ENCODE measurements at places on chromosomes 3 and 15. TPM values are rescaled to one million over a fixed set of nuclear protein-coding genes. Genes with fewer than 3 reads are reported as not detected.

- no peaks in the 10 kb centered on the region for H3K36me3 ChIP-seq
- peaks cover 43% of the 10 kb centered on the region for H3K27me3 ChIP-seq
- no peaks in the 10 kb centered on the region for H3K4me1 ChIP-seq
- DNase-seq, result no peak
These were observed 63.8 kb upstream of the ANKRD34C start for GRCh38 chr15:79218588-79219200.

DNA sequence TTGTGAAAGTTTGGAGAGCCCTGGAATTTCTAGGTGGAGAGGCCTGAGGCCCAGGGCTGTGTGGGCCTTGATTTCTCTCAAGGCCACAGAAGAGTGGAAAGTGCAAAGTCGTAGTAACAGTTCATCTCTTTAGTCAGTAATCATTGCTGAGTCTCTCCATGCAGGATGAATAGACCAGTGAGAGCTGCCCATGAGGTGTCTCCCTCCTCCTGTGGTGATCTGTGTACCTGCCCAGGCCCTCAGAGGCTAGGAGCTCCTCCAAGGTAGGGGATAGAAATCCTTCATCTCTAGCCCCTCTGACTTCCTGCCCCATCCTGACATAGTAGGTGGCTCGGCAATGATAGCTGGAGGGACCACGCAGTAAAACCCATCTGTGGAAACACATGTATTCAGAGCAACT is 6.8 kb upstream of the IDH3A start:
- no peak overlapping the region for H3K27ac ChIP-seq
- H3K4me3 ChIP-seq, result no peak overlapping the region
- H3K36me3 ChIP-seq, result no peaks in the 10 kb centered on the region
- peaks cover 7% of the 10 kb centered on the region for H3K4me1 ChIP-seq
- no peaks in the 10 kb centered on the region for H3K27me3 ChIP-seq

DNA sequence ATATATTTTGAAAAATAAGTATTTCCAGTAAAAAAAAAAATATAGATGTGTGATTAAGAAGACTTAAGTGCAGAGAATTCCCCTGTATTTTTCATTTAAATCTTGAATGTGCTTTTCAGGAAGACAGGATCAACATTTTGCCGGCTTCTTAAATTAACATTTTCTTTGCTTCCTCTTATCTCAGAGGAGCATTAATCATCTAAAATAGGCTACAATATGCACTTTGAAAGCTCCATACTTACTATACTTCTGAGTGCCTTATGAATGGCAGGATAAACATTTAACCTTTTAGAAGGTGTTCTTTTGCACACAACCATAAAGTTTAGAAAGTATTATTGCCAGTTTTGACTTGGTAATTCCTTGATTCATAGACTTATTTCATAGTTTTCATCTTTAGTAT is 164.3 kb downstream of the ECT2 start:
- no peaks in the 10 kb centered on the region for H3K27me3 ChIP-seq
- no peak overlapping the region for H3K27ac ChIP-seq
- H3K4me1 ChIP-seq, result no peaks in the 10 kb centered on the region
- H3K4me3 ChIP-seq, result no peak overlapping the region
- no peak for DNase-seq

DNA sequence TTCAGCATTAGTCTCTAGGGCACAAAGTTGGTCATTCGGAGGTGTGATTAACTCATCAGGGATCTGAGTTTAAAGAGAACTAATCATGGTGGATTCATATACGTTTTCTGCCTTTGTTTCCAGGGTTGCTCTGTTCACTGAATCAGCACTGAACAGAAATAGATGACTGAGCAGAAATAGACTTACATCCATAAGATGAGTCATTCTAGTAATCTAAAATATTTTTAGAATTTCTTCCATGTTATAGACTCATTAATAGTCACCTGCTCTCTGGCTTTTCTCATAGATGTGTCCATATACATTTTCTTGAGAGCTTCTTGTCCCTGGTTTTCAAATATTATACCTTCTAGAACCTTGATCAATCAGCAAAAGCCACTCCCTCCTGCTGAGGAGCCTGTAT is 837.6 kb upstream of the DPPA4 start:
- DNase-seq, result no peak
- H3K4me3 ChIP-seq, result no peak overlapping the region
- H3K27me3 ChIP-seq, result no peaks in the 10 kb centered on the region
- H3K4me1 ChIP-seq, result no peaks in the 10 kb centered on the region

DNA sequence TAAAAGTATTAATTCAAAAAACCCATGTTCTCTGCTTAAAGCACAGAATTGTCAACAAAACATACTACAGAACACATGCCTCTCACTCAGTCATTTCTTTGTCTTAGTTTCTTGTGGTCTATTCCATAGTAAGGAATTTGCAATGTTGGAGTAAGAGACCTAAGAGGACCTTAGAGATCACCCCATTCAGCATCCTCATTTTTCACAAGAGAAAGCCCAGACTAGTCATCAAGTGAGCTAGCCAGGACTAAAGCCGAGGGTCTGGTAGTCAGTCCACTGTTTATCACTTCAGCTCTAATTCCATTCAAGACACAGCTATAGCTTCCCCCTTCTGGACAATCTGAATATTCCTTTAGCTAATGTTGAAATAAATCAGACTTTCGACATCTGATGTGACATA is 601.1 kb downstream of the FHIT start:
- H3K27ac ChIP-seq, result no peak overlapping the region
- no peaks in the 10 kb centered on the region for H3K4me1 ChIP-seq
- no peak overlapping the region for H3K4me3 ChIP-seq
- no peak for DNase-seq
- H3K27me3 ChIP-seq, result no peaks in the 10 kb centered on the region

- H3K27ac ChIP-seq, result no peak overlapping the region
- no peak overlapping the region for H3K4me3 ChIP-seq
- H3K4me1 ChIP-seq, result peaks cover 18% of the 10 kb centered on the region
- no peaks in the 10 kb centered on the region for H3K27me3 ChIP-seq
These were observed 25.5 kb upstream of the FLNB start for GRCh38 chr3:57982561-57983243.

DNA sequence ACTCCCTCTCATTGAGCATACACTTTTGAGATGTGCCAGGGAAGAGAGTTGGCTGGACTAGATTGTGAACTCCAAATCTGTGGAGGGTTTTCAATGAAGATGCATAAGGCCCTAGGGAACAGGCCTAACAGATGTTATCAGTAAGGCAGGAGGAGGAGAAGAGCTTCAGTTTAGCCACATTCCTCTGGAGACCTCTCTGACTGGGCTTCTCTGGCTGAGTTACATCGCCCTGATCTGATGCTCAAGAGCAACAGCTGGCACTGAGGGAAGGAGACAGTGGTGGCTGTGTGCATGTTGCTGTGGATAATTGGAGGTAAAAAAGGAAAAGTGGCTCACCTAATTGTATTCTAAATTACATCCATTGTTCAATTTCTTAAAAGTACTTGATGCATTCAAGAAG is 206.4 kb upstream of the CFAP20DC start:
- H3K4me1 ChIP-seq, result no peaks in the 10 kb centered on the region
- H3K27me3 ChIP-seq, result no peaks in the 10 kb centered on the region
- H3K36me3 ChIP-seq, result no peaks in the 10 kb centered on the region
- no peak for DNase-seq
- no peak overlapping the region for H3K27ac ChIP-seq

GRCh38 chr15:75779504-75779903 is 63.7 kb upstream of the UBE2Q2 start:
- no peak for DNase-seq
- no peak overlapping the region for H3K4me3 ChIP-seq
- H3K36me3 ChIP-seq, result no peaks in the 10 kb centered on the region
- peaks cover 12% of the 10 kb centered on the region for H3K27me3 ChIP-seq
- peaks cover 11% of the 10 kb centered on the region for H3K4me1 ChIP-seq

DNA sequence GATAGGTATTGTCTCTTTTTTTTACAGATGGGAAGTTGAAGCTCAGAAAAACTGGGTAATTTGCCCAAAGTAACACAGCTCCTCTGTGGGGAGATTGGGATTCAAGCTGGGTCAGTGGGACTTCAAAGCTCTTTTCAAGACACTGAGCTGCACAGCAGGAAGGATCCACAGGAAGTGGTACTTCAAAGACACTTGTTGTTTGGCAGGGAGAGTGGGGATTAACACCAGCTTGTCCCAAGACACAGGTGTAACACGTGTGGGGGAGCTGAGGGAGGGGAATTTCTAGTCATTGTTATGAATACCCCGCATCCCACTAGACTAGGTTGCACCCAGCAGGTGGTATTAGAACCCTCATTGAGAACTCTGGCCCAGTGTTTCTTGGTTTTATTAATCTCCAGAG is 116.0 kb downstream of the FOXB1 start:
- H3K27ac ChIP-seq, result no peak overlapping the region
- H3K4me3 ChIP-seq, result no peak overlapping the region
- H3K4me1 ChIP-seq, result peaks cover 38% of the 10 kb centered on the region
- no peaks in the 10 kb centered on the region for H3K36me3 ChIP-seq
- DNase-seq, result no peak

DNA sequence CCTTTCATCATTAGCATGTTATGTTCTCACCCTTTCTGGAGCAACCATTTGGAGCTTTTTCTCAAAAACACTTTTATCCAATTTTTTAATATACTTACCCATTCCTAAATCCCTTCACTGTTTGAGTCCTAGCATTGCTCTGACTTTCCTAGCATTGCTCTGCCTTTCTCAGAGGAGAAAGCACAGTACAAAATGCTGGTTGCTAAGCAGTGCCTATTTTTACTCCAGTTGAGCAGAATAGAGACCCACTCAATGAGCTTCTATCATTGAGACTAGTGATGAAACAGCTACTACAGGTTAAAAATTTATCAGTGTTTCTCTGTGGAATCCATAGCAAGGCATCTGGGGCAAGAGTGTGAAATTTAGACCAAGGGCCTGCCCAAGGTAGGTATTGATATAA is 21.8 kb upstream of the IL1RAP start:
- H3K27me3 ChIP-seq, result peaks cover 76% of the 10 kb centered on the region
- H3K4me1 ChIP-seq, result peaks cover 28% of the 10 kb centered on the region
- no peak overlapping the region for H3K27ac ChIP-seq

GRCh38 chr3:104561324-104561723 is 805.4 kb upstream of the ALCAM start:
- H3K27ac ChIP-seq, result no peak overlapping the region
- H3K27me3 ChIP-seq, result peaks cover 20% of the 10 kb centered on the region
- no peak for DNase-seq
- no peaks in the 10 kb centered on the region for H3K36me3 ChIP-seq

DNA sequence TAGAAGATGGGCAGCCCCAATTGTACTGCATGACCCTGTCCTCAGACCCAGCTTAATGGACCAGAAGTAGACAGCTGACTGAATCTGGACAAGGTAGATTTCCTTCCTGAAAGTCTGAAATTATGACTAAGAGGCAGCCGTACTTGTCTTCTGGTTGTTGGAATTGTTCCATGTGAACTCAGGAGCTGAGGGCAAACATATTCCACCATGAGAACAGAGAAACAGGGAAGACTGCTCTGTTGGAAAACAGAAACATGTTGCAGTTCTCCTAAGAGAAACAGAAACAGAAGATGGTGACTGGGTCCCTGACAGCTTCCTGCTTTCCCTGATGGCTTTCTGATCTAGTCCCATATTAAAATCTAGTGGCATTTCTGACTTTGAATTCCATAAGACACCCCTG is 24.1 kb downstream of the POPDC2 start:
- no peak overlapping the region for H3K4me3 ChIP-seq
- no peak overlapping the region for H3K27ac ChIP-seq
- H3K36me3 ChIP-seq, result peaks cover 29% of the 10 kb centered on the region
- H3K27me3 ChIP-seq, result no peaks in the 10 kb centered on the region
- peaks cover 23% of the 10 kb centered on the region for H3K4me1 ChIP-seq

GRCh38 chr3:168077091-168077490 is 18.6 kb downstream of the GOLIM4 start:
- H3K27me3 ChIP-seq, result peaks cover 5% of the 10 kb centered on the region
- no peak for DNase-seq
- no peaks in the 10 kb centered on the region for H3K4me1 ChIP-seq
- H3K4me3 ChIP-seq, result no peak overlapping the region

- no peak for DNase-seq
- no peak overlapping the region for H3K27ac ChIP-seq
- H3K27me3 ChIP-seq, result no peaks in the 10 kb centered on the region
- no peaks in the 10 kb centered on the region for H3K36me3 ChIP-seq
These were observed 195.6 kb downstream of the XXYLT1 start for GRCh38 chr3:195075199-195075940.

GRCh38 chr3:148740291-148740690 is 42.6 kb downstream of the AGTR1 start:
- no peak for DNase-seq
- H3K4me3 ChIP-seq, result no peak overlapping the region
- no peak overlapping the region for H3K27ac ChIP-seq

DNA sequence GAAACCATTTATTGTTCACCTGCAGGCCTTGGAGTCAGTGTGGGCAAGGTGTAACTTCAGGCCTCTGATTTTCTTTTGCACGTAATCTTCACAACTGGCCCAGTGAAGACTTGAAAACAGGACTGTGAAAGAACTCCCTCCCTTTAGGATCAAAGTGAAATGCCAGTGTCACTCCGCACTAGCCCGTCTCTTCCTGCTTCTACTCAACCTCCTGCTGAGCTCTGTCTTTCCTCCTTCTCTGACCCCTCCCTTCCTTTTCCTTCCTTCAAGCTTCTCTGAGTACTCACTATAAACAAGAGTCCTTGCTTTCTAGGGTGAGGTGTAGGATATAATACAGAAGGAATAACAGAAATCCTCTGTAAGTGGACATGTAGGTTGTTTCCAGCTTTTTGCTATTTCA is 28.5 kb downstream of the TMEM41A start:
- no peaks in the 10 kb centered on the region for H3K4me1 ChIP-seq
- no peaks in the 10 kb centered on the region for H3K27me3 ChIP-seq
- no peak overlapping the region for H3K4me3 ChIP-seq
- peaks cover 15% of the 10 kb centered on the region for H3K36me3 ChIP-seq
- no peak overlapping the region for H3K27ac ChIP-seq

- no peak overlapping the region for H3K4me3 ChIP-seq
- no peak overlapping the region for H3K27ac ChIP-seq
- peaks cover 60% of the 10 kb centered on the region for H3K27me3 ChIP-seq
- H3K4me1 ChIP-seq, result peaks cover 1% of the 10 kb centered on the region
These were observed 1.9 kb downstream of the SYN2 start for GRCh38 chr3:12005951-12006625.

- DNase-seq, result no peak
- no peak overlapping the region for H3K4me3 ChIP-seq
- no peaks in the 10 kb centered on the region for H3K36me3 ChIP-seq
- H3K4me1 ChIP-seq, result no peaks in the 10 kb centered on the region
These were observed 145.2 kb downstream of the TAFA4 start for GRCh38 chr3:68787106-68787626.

DNA sequence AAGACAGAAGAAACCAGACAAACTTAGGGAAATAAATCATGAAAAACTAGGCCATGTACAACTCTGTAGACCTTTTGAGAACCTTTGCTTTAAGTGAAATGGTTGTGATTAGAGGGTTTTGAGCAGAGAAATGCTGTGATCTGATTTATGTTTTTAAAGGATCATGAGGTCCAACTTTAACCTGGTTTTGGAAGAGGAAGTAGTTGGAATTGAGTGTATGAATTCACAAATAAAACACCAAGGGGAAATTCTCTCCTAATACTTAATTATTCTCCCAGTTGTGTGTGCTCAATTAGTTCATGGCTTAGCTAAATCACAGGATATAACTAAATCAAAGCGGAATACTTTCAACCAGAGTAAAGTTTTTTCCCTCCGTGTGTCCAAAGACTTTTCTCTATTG is 45.5 kb upstream of the MCF2L2 start:
- H3K36me3 ChIP-seq, result no peaks in the 10 kb centered on the region
- peaks cover 10% of the 10 kb centered on the region for H3K4me1 ChIP-seq
- DNase-seq, result no peak
- H3K4me3 ChIP-seq, result no peak overlapping the region

GRCh38 chr3:65576228-65576627 is 462.5 kb downstream of the MAGI1 start:
- H3K36me3 ChIP-seq, result no peaks in the 10 kb centered on the region
- no peak overlapping the region for H3K27ac ChIP-seq
- H3K27me3 ChIP-seq, result no peaks in the 10 kb centered on the region
- H3K4me1 ChIP-seq, result no peaks in the 10 kb centered on the region

The CCDC191 gene
- total RNA-seq, result 1.7 TPM

The TERC gene
- total RNA-seq, result 20.0 TPM

The XIRP1 gene
- 0.66 TPM for total RNA-seq

The CP gene
- not detected for total RNA-seq

The PEX5L gene
- total RNA-seq, result not detected

The GLT8D1 gene
- 30.3 TPM for total RNA-seq

The SCN11A gene
- 0.12 TPM for total RNA-seq

Data from activated naive CD8-positive, alpha-beta T cell treated with anti-CD3 and anti-CD28 coated beads for 36 hours (primary cell).